Mesenteric fat pad (tissue), 1 donor: ENCODE measurements at places on chromosomes 6 and 20. TPM values are rescaled to one million over a fixed set of nuclear protein-coding genes. Genes with fewer than 3 reads are reported as not detected.

MYH7B gene
- 0.06 TPM for total RNA-seq

SYCP2 gene
- 2.2 TPM for total RNA-seq

CLIC5 gene
- total RNA-seq: 8.2 TPM

TSHZ2 gene
- total RNA-seq: 60.5 TPM

MBOAT1 gene
- total RNA-seq: 6.3 TPM

ENPP1 gene
- total RNA-seq: 32.1 TPM

CCM2L gene
- 10.4 TPM for total RNA-seq

SLPI gene
- total RNA-seq: 16.5 TPM

FUT9 gene
- not detected for total RNA-seq

VGLL2 gene
- total RNA-seq: not detected

RRP36 gene
- total RNA-seq: 51.9 TPM

C6orf47 gene
- 21.6 TPM for total RNA-seq

AMD1 gene
- 71.9 TPM for total RNA-seq

ANKRD66 gene
- not detected for total RNA-seq

BPIFB1 gene
- total RNA-seq: not detected

GINS1 gene
- 0.58 TPM for total RNA-seq

MUCL3 gene
- not detected for total RNA-seq

SCRT2 gene
- total RNA-seq: not detected

PHACTR3 gene
- 1.8 TPM for total RNA-seq

GNMT gene
- total RNA-seq: 0.61 TPM

TFAP2B gene
- not detected for total RNA-seq

TUBB1 gene
- 0.51 TPM for total RNA-seq

RRAGD gene
- 28.7 TPM for total RNA-seq

LTA gene
- total RNA-seq: not detected

QRSL1 gene
- 9.0 TPM for total RNA-seq

PLCB1 gene
- total RNA-seq: 16.9 TPM

TRDN gene
- 0.77 TPM for total RNA-seq

CCR6 gene
- total RNA-seq: not detected

HDGFL1 gene
- not detected for total RNA-seq

POU3F2 gene
- not detected for total RNA-seq

KHDRBS2 gene
- total RNA-seq: not detected

SLC22A2 gene
- total RNA-seq: not detected

CRISP2 gene
- not detected for total RNA-seq

VWA7 gene
- total RNA-seq: 0.77 TPM

HSF2 gene
- 9.8 TPM for total RNA-seq

CLPSL2 gene
- total RNA-seq: not detected

MUC22 gene
- not detected for total RNA-seq

PTGIS gene
- 124 TPM for total RNA-seq

ACTL10 gene
- total RNA-seq: 0.93 TPM

CALHM4 gene
- total RNA-seq: not detected

C6orf163 gene
- 3.1 TPM for total RNA-seq

IMPG1 gene
- total RNA-seq: not detected

SMLR1 gene
- total RNA-seq: not detected

MDFI gene
- 21.7 TPM for total RNA-seq

SYCP2L gene
- 0.93 TPM for total RNA-seq

KCNK15 gene
- total RNA-seq: 3.1 TPM

FAM209A gene
- total RNA-seq: 0.45 TPM

PLN gene
- total RNA-seq: 5.6 TPM

TRIM10 gene
- not detected for total RNA-seq

TMEM244 gene
- total RNA-seq: not detected

LRRC1 gene
- 6.2 TPM for total RNA-seq

CDH26 gene
- 1.5 TPM for total RNA-seq

TENT5A gene
- 15.2 TPM for total RNA-seq
